ENCODE measurements at places on chromosomes 4 and X. TPM values are rescaled to one million over a fixed set of nuclear protein-coding genes. Genes with fewer than 3 reads are reported as not detected.

- DNase-seq, result no peak
Measured at GRCh38 chr4:73822812-73823504, 13.5 kb upstream of the CXCL6 start.

GRCh38 chr4:153519687-153520086, 53.5 kb downstream of the TMEM131L start:
- no peak for DNase-seq

DNA sequence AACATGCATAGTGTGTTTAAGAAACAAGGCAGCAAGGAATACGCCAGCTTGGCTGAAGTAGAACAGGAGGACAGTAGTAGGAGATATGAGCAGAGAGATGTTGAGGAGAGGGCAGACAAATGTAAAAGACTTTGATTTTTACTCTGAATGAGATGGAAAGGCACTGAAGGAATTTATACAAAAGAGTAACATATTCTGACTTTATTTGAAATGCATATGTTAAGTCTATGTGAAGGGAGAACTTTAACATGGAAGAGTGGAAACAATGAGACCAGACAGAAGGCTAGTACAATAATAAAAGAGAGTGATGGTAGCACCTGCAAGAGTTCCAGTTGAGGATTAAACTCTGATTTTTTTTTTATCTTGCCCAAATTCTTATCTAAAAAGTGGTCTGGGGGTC, 176.2 kb upstream of the CENPE start:
- DNase-seq, result no peak

DNA sequence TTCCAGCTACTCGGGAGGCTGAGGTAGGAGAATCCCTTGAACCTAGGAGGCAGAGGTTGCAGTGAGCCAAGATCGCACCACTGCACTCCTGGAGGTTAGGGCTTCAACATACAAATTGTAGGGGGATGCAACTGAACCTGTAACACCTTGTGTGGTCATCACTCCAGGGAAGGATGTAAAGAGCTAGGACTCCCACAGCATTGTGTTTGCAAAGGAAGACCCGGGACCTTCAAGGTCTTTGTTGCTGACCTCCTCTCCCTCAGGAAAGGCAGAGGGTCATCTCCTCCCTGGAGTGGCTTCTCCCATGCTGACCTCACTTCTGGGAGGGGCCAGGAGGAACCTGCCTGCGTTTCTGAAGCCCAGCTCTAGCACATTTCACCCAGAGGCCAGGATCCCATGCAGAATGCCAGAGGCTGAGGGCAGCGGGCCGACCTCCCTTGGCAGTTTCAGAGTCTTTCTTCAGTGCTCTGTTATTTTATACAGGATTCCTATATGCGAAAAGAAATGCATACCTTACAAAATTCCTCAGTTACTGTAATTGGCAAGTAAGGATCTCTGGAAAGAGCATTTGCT, 80.2 kb downstream of the HTRA3 start:
- DNase-seq, result no peak

- DNase-seq, result no peak
Measured at GRCh38 chrX:86028681-86029080, 18.7 kb downstream of the CHM start.

GRCh38 chrX:40504801-40505605, 75.8 kb upstream of the ATP6AP2 start:
- no peak for DNase-seq

DNA sequence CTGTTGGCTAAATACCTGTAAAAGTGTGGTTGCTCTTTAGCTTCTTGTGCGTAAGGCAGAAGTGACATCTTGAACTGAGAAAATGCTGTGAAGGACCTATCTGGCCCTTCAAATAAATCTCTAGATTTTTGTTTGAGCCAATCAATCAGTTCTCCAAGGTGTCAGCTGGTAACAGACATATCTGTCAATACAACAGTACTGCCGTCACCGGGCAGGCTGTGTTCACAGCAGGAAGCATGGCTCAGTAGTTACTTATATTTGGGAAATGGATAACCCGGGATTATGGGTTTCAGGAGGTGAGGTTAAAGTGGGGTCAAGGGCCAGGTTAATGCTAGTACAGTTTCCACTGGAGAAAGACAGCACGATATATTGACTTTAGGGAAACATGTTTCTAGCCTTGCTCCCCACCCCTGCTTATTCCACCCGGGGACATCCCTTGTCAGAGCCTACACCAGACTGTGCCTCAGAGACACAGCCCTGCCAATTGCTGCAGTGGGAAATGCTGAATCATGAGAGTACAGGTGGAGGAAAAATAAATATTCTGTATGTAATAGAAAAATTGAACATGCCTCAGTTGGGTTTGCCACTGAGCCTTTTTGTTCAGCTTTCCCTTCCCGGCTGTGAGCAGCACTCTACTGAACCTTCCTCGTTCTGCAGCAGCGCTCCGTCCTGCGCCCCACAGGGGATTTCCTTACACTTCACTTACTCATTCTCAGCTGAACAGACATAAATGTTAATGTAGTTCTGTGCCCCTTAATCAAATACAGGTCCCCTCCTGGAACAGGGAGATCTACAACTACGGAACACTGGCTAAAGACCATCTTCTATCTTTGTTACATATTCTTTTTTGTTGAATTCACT, 121.1 kb downstream of the MGST2 start:
- no peak for DNase-seq

- no peak for DNase-seq
Measured at GRCh38 chr4:71156616-71157015, 163.2 kb downstream of the DCK start.

GRCh38 chr4:52823702-52824092, 38.4 kb upstream of the RASL11B start:
- DNase-seq, result no peak

- DNase-seq, result no peak
Measured at GRCh38 chrX:18440835-18441234, 15.4 kb downstream of the CDKL5 start.

DNA sequence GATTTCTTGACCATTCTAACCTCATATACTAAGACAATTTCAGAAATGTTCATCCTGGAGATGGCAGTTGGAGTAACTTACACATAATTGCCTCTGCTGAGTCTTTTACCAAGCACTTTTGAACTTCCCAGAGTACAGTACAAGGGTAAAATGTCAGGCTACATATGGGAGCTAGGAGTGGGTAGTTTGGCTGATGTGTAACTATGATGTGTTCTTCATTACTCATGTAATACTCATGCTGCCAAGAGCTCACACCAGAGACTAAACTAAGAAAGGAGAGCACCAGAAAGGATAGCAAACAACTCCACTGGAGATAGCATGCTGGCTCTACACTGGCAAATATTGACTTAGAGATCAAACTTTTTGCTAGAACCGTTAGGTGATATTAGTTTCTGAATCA, 194.0 kb downstream of the PDGFRA start:
- DNase-seq, result no peak

DNA sequence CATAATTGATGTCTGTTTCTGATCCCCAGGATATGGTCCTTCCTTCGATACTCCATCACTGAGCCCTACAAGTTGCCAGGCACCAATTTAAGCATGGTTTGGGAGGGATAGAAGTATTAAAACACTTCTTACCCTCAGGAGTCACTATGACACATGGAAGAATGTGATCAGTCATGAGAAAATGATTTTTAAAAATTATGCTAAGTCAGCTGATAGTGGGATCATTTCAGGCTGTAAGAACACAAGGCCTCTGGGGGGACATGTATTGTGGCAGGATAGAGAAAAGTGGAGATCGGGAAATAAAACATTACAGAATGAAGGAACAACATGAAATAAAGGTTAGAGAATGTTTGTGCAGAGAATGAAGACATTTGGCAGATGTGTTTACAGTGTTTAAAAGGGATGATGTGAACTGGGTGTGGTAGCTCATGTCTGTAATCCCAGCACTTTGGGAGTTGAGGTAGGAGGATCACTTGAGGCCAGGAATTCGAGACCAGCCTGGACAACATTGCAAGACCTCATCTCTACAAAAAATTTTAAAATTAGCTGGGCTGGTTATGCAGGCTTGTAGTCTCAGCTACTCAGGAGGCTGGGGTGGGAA, 64.0 kb downstream of the ELOVL6 start:
- DNase-seq, result no peak

DNA sequence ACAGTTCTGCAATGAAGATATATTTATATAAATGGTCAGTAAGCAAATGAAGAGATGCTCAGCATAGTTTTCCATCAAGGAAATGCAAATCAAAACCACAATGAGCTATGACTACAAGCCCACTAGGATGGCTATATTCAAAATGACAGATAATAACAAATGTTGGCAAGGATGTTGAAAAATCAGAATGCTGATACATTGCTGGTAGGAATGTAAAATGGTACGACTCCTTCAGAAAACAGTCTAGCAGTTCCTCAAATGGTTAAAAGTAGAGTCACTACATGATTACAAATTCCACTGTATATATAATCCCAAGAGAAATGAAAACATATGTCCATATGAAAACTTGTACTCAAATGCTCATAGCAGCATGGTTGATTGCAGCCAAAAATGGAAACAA, 425.0 kb upstream of the ATOH1 start:
- no peak for DNase-seq

DNA sequence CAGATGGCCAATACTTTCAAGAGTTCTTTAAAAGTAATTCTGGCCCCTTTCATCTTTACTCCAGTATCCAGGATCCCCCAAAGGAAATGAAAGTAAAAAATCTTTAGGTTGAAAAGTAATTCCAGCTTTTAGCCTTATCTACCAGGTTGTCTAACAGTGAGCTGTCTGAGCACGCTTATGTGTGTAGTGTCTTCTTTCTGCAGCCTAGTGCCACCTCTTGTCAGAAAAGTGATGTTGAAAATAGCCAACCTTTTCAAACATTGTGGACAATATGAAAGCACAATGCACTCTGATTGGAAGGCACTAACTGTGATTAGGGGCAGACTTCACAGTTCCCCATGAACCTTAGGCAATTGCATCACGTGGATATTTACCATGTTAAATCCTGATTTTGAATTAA, 92.1 kb downstream of the RELL1 start:
- no peak for DNase-seq

DNA sequence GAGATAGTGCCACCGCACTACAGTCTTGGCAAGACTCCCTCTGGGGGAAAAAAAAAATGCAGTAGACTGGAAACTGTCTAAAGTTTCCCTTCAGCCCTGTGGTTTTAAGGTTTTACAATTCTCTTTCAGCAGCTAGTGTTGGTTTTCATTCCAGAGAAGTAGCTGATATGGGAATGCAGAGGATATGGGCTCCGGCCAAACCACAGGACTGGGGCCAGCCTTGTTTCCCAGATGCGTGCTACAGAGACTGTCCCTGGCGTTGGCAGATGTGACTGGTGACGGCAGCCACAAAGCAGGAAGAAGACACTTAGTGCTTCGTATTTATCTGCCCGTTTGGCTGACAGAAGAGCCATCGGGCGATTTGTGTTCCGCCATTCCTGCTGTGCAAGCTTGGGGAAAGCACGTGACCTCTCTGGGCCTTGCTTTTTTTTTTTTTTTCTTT, 43.2 kb downstream of the ZBTB49 start:
- no peak for DNase-seq

DNA sequence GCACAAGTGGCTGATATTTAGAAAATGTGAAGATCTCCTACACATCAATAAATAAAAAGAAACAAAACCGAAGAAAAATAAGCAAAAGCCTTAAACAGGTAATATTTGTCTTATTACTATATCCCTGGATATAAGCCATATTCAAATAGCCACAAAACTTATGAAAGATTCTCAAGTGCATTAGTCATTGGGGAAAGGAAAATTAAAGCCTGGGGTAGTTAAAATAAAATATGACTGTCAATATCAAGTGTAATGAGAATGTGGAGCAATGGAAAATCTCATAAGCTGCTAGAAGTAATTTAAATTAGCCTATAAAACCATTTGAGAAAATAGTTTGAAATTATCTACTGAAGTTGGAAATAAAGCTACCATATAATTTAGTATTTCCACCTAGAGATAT, 399.9 kb downstream of the GASK1B start:
- no peak for DNase-seq

GRCh38 chrX:43589735-43590134, 66.4 kb upstream of the MAOA start:
- DNase-seq, result no peak

- DNase-seq, result no peak
Measured at GRCh38 chr4:177163532-177163931, 146.1 kb upstream of the NEIL3 start.

DNA sequence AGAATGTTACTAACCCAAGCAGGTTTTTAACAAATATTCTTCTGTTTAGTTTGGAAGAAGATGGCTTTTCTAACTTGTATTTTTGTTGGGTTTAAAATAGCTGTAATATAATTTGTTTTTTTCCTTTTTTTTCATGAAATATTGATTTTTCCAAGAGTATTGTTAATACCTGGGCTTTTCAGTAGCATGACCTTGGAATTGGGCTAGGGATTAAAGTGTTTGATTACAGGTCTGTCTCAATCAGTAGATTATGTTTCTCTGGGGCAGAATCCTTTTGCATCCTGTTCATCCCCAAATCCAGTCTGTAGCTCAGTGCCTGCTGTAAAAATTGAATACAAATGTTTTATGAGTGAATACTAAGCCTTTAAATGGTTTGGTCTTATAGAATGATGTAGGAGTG, 479.8 kb downstream of the RAPGEF2 start:
- no peak for DNase-seq

DNA sequence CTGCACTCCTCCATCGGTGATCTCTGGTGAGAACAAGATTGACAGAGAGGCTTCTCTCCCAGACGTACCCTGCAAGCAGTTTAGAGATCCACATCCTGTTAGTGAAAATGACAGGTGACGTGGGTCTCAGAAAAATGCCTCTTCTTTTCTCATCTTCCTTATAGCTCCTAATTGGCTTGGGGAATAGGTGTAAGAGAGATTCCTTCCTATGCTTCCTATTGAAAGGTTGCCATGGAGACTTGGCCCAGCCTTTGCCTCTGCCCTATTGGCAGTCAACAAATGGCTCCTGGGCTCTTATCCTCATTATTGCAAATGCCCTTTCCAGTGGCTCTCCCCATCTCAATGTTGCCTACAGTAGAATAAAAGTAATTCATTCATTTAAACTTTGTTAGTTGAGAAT, 26.5 kb upstream of the DGKK start:
- DNase-seq, result no peak

GRCh38 chr4:98046665-98047064, 96.6 kb downstream of the STPG2 start:
- DNase-seq, result no peak

DNA sequence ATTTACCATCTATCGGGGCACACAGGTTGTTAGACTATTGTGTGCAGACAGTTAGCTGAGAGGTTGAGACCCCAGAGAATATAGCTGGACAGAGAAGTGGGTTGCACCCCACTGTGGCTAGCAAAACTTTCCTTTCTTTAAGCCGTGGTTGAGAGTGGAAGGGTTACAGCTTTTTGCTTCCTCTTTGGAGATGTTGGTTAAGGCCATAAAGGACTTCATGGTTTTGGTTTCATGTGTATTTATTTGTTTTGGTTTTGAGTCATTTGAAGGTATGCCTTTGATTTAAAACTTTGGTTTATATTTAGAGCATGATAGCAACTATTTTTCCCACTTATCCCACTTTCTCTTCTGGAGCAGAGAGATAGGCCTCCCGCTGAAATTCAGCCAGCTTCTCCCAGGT, 274.3 kb upstream of the IL1RAPL1 start:
- DNase-seq, result no peak

Gene SOD3
- total RNA-seq, result 18.4 TPM

Gene LINC00632
- 211 TPM for total RNA-seq

Gene RAB9B
- 0.72 TPM for total RNA-seq

Gene PNCK
- 1.5 TPM for total RNA-seq

Gene TRPC5OS
- total RNA-seq, result not detected

Gene G6PD
- 60.4 TPM for total RNA-seq

Gene AWAT2
- total RNA-seq, result 15.0 TPM

Gene CT45A5
- not detected for total RNA-seq

Gene PROM1
- 4.8 TPM for total RNA-seq

Gene TENM3
- 2.9 TPM for total RNA-seq

Data from suprapubic skin (tissue), 4 donors.